ENCODE measurements at places on chromosomes 5 and 9. TPM values are rescaled to one million over a fixed set of nuclear protein-coding genes. Genes with fewer than 3 reads are reported as not detected.
A peak's percentile ranks its signal among the peaks of the same experiment; 100 is the strongest.

The ZNF366 gene
- total RNA-seq: 0.13 TPM

The OLFML2A gene
- 16.4 TPM for total RNA-seq

The LCN6 gene
- total RNA-seq: not detected

The IFNB1 gene
- not detected for total RNA-seq

The SLC45A2 gene
- total RNA-seq: not detected

The IFNA2 gene
- not detected for total RNA-seq

The CSF2 gene
- 10.5 TPM for total RNA-seq

The IFNA6 gene
- not detected for total RNA-seq

The WNT8A gene
- not detected for total RNA-seq

The LCN10 gene
- total RNA-seq: 0.21 TPM

DNA sequence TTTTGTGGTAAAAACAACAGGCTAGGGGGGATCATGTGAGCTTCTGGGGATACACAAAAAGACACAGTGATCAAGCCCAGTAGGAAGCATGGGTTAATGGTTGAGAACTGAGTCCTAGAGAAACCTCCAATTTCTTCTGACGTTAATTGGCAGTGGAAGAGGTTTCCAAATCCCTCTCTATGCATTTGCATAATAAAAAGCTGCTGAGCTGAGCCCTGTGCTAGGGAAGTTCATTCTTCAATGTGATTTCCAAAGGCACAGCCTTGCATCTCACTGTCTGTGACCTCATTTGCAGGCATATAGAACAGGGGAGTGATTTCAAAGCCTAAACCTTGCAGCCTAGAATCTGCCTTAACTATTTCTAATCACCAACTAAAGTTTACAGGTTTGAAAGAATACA lies 812 bp downstream of the DNAH5 start:
- DNase-seq: no peak

DNA sequence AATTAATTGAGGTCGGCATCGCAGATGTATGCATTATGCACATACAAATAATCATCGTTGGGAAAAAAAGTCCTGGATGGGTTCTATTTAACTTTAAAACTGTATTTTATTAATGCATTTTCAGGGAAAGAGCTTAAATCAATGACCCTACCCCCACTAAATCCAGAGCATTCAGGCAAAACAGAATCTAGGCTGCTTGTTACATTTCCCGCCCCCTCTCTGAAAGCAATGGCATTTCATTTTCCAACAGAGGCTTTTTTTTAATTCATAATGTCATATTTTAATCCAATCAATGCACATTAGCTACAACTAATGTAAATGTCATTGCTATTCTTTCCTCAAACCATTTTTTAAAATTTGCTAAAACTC lies 117.4 kb upstream of the GRIA1 start:
- no peak for DNase-seq

- DNase-seq: no peak
Measured at GRCh38 chr5:147669169-147669869, 113.2 kb downstream of the JAKMIP2 start.

DNA sequence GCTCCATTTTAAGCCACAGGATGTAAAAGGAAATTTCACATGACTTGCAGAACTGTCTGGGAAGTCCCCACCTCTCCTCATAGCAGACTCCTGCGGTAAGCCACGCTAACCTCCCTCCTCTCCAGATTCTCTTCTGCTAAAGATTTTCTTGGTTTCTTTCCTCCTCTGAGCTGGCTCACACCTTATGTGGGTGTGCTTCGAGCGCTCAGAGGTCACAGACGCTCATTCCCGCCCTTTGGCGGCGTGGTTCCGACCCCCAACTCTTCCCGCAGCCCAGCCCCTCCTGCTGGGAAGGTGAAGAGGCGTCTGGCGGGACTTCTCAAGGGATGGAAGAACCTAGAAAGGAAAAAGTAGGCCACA lies 32.9 kb upstream of the CDK20 start:
- no peak for DNase-seq

DNA sequence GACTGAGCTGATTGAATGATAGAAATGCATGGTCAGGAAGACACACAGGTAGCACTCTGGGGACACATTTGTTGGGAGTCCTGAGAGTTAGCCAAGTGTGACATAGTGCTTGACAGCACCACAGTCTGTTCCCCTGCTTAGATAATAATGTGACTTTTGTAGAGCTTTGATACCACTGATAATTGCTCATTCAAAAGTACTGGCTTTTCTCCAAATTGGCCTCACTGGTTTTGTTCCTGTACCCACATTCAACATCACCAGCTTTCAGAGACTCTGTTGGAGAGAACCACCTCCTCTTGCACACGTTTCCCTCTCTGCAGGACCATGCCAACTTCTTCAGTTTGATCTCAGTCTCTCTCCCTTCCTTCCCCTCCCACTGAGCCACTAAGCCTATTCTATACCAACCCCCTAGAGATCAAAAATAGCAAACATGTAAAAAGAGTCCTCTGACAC lies 52.5 kb upstream of the IL7R start:
- DNase-seq: no peak

DNA sequence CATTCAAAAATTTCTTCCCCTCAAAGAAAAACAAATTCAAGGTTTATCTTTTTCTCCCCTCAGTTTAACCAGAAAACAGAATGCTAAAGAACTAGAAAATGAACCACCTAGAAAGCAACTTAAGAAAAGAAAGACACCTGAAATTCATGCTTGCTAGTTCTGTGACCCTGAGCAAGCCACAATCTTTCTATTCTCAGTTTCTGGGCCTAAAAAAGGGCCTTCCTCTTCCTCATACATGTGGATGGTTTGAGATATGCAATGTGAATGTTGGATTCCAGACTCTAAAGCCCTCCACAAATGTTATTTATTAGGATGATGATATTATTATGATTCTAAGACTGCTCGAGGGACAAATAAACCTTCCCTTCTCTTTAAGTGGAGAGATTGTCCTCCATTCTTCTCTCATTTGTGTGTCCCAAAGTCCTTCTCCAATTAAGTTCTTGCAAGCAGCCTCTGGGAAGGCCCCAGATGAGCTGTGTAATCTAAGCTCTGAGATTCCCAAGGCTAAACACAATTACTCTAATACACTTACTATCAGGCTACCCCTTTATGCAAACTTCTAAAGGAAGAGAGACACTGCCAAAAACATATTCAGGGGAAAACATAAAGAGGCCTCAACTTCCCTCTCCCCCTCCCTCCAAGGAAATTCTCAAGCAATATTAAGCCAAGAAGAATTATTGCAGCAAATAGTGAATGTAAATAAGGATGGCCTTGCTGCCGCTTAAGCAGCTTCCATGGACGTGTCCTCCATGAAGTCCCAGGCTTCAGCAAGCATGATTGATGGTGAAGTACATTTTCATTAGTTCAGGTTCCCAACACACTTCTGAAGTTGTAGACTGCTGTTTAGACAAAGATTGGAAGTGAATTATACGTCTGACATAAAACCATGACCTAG lies 80.2 kb downstream of the PRKACG start:
- no peak for DNase-seq

- DNase-seq: peak; percentile 61
Measured at GRCh38 chr9:95588724-95589588, 72.2 kb upstream of the PTCH1 start.

- DNase-seq: no peak
Measured at GRCh38 chr5:78512435-78512834, 136.1 kb downstream of the LHFPL2 start.

GRCh38 chr5:157552650-157553049 lies 22.9 kb downstream of the ADAM19 start:
- no peak for DNase-seq

DNA sequence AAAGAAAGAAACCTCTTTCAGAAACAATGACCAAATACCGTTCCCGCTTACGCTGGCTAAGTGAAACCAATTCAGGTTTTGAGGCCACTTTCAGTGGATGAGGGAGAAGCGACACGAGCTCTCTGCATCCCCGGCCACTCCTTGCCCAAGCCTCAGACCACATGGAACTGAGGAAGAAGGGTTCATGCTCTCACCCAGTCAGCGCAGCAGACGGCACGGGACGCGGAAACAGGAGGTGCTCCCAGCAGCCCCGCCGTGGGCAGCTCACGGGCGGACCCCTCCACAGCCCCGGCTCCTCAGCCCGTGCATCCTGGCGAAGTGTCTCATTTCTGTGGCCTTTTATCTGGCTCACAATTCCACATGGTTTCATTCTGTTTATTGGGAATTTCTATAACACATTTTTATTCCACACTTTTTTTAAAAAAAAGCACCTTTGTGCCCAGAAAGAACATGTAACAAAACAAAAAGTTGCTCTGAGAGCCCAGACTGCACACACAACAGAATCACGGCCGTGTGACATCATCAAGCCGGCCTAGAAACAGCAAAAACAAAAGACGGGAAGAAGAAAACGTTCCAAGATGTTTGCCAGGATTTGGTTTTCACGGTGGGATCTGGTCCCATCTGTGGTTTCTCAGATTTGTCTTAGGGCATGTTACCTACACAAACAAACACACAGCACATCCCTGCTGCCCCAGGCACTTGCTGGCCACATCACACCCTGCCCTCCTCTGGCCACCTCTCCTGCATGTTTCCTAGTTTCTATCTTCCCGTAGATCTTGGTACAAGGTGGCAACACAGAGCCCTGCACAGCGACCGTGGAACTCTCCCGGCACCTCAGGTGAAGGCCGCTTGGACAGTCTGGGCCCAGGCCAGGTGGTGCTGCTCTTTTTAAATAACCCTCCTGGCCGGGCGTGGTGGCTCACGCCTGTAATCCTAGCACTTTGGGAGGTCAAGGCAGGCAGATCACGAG lies 16.2 kb downstream of the QSOX2 start:
- DNase-seq: no peak

- DNase-seq: peak; percentile 79
Measured at GRCh38 chr9:694403-695154, 146.9 kb upstream of the DMRT1 start.

DNA sequence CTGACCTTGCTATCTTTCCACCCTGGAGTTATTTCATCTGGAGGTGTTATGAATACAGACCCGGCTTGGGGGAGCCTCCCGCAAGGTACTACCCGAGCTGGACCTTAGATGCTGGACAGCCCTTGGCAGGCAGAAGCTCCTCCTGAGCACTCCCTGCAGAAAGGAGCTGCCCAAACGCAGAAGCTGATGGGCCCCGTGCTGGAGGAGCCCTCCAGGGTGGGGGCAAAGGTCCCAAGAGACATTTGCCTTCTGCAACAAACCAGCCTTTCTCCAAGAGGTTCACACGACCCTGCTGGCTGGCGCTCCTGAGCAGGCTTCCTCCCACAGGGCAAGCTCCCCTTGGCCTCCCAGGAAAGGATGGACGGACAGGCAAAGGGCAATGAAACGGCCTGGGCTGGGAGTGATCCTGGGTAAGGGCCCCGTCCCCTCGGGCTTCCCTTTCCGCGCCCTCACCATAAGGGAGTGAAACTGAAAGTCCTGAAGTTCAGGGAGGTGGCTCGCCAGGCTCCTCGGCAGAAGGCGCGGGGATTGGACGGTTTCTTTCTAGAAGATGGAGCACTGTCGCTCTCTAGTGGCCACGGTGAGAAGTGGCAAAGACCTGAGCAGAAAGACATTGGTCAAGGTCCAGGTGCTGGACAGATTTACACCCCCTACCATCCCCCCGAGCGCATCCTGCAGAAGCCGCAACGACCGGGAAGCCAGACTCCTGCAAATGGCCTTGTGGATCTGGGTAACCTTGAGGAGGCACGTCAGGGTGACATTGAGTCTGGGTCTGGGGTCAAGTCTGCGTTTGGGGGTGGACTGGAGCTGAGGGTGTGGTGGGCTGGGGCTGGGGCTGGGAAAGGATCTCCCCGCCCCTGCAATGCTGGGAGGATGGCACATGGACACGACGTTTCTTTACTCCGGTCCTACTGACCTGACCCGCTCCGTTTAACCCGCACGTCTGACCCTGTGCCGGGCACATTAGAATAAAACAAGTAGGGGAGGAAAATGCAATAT lies 56.4 kb downstream of the NEURL1B start:
- peak; percentile 35 for DNase-seq

GRCh38 chr5:144130306-144130705 lies 40.2 kb downstream of the YIPF5 start:
- DNase-seq: no peak

GRCh38 chr5:101143526-101143925 lies 240.4 kb upstream of the ST8SIA4 start:
- DNase-seq: no peak

DNA sequence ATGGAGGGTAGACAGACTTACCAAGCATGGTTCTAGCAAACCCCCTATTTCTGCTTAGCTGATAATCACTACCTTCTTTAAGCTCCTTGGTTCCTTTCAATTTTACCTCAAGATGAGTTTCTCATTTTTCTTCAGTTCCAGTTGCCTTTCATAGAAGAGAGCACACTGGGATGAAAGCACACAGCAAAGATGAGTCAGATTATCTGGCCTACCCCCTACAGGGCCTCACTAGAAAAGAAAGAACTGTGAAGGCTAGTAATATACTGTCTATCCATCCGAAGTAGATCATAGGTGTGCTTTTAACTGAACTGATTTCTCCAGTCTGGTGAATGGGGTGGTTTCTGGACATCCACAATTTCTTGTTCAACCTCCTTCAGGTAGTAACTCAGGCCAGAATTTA lies 122.5 kb downstream of the TRPM3 start:
- no peak for DNase-seq

GRCh38 chr9:135607401-135608293 lies 31.7 kb downstream of the GLT6D1 start:
- no peak for DNase-seq

- no peak for DNase-seq
Measured at GRCh38 chr5:177390363-177391300, 6.4 kb downstream of the SLC34A1 start.

- no peak for DNase-seq
Measured at GRCh38 chr9:137031904-137032640, at the start of gene FUT7. TSS of gene FUT7 (minus strand) at chr9:137032088. CDS start at chr9:137031991, 97 bp downstream.

DNA sequence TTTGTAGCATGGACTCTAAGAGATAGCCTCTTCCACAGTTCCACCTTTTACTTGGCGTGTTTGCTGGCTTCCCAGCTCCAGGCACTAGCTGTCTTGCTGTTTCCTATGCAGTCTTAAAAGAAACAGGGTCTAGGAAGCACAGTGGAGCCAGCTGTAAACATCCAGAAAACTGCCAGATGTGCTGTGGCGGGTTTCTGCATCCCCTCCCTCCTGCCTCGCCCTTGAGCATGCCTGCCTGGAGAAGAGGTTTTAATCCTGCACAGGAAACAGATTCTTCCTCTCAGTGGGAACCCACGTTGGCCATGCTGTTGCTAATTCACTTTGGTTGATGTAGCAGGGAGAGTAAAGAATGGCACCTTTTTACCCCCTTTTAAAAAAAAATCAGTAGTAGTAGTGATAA lies 121.3 kb downstream of the RPS23 start:
- DNase-seq: no peak

DNA sequence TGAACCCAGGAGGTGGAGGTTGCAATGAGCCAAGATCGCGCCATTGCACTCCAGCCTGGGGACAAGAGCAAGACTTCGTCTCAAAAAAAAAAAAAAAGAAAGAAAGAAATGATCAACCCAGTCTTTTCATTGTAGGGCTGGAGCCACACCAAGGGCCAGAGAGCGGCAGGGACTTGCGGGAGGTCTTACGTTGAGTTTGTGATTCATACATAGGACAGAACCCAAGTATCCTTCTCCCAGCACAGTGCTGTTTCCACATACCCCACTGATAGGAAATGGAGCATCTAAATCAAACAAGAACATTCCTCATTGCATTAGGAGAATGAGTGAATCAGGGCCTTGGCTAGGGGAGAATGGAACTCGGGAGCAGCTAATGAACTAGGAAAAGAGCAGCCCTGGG lies 3.5 kb upstream of the TNIP1 start:
- DNase-seq: no peak

GRCh38 chr9:38339087-38339486 lies 53.4 kb upstream of the ALDH1B1 start:
- peak; percentile 56 for DNase-seq
